ENCODE measurements at places on chromosomes 11 and 22.

GRCh38 chr11:68948496-68948895 lies 32.3 kb downstream of the MRGPRD start:
- no peak for DNase-seq

- DNase-seq = no peak
Measured at GRCh38 chr22:35451592-35451991, 51.7 kb downstream of the MCM5 start.

DNA sequence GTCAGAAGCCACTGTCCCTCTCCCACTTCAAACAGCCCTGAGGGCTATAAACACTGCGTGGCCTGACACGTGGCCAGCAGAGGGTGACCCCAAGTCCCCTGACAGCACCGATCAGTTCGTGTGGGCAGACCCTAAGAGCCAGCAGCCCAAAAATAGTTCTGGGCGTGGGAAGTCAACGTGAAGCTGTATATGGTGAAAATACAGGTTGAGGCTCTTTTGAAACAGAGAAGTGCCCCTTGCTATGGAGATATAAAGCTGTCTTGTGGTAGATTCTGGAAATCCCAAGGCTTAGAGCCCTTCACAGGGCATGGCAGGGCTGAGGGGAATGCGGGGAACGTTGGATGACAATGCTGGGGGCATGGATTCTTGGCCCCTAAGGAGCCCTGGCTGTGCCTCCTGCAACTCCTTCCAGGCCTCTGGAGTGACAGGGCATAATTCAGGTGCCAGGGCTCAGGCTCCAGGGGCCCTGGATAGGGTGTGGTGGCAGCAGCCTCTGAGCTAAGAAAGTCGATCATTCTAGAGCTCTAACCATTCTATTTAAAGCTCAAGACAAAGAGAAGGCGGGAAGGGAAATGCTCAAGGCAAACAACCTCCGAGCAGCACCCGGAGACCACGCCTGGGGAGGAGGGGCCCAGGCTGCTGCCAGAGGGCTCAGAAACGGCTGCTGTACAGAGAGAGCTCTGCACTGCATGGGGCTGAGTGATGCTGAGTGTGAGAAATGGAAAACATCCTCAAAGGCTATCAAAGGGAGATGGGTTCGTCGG lies 60.4 kb upstream of the CD5 start:
- DNase-seq = peak; percentile 95

DNA sequence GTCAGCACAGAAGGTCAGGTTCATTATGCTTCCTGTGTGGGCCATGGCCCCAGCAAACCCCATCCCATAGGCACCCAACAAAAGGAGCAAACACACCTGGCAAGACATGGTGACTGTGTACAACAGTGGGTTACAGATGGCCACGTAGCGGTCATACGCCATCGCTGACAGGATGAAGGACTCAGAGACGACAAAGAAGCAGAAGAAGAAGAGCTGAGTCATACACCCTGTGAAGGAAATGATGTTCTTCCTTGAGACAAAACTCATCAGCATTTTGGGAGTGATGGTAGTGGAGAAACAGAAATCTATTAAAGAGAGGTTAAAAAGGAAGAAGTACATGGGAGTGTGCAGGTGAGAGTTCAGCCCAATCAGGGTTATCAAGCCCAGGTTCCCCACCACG lies 309 bp downstream of the OR8B12 start:
- no peak for DNase-seq

GRCh38 chr22:19231986-19232385 lies 53.5 kb upstream of the SLC25A1 start:
- no peak for DNase-seq

All from activated CD4-positive, alpha-beta T cell treated with anti-CD3 and anti-CD28 coated beads, Interleukin-2, amount 10 ng/mL, durations not matched to agents 7 days and 5 days (primary cell).